DMS79 (cell line): ENCODE measurements at places on chromosomes 11 and 22.

- DNase-seq: no peak
Observed at GRCh38 chr11:95306801-95307200, 75.8 kb upstream of the SESN3 start.

DNA sequence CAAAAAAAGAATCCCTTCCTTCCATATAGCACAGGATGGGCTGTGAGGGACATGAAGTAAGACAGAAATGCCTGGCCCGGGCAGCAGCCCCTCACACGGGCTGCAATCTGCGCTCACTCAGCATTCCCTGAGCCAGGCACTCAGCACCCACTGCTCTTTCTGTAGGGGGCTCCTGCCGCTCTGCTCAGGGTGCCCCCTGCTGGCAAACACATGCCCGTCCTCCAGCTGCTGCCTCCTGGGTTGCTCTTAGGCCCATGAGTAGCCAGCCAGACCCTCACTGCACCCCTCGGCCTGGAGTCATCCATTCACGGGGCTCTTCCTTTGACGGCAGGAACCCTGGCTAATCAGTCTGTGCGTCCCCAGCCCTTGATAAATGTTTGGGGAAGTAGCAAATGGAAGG lies 6.9 kb downstream of the MCAT start:
- no peak for DNase-seq

GRCh38 chr11:27239305-27239942 lies 123.6 kb downstream of the CCDC34 start:
- no peak for DNase-seq

- no peak for DNase-seq
Observed at GRCh38 chr11:29916040-29916439, 100.8 kb downstream of the KCNA4 start.

DNA sequence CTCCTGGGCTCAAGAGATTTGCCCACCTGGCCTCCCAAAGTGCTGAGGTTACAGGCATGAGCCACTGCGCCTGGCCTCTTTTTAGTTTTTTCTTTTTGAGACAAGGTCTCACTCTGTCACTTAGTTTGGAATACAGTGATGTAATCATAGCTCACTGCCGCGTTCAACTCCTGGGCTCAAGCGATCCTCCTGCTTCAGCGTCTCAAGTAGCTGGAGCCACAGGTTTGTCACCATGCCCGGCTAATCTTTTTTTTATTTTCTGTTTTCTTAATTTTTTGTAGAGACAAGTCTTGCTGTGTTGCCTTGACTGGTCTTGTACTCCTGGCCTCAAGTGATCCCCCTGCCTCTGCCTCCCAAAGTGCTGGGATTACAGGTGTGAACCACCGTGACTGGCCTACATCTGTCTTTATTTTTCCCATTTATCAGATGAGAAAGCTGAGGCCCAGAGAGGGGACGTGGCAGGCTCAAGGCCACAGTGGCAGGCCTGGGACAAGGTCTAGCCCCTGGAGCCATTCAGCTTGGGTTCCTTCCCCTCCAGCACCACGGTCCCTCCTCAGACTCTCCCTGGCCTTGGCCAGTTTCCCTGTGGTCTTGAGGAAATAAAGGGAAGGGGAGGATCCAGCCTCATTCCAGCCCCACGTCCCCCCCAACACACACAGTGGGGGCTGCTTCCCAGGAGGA lies 2.8 kb upstream of the KDELR3 start:
- no peak for DNase-seq

GRCh38 chr22:29369460-29369859 lies 18.9 kb downstream of the AP1B1 start:
- no peak for DNase-seq

GRCh38 chr11:36013950-36014897 lies 70.4 kb downstream of the LDLRAD3 start:
- DNase-seq: no peak

DNA sequence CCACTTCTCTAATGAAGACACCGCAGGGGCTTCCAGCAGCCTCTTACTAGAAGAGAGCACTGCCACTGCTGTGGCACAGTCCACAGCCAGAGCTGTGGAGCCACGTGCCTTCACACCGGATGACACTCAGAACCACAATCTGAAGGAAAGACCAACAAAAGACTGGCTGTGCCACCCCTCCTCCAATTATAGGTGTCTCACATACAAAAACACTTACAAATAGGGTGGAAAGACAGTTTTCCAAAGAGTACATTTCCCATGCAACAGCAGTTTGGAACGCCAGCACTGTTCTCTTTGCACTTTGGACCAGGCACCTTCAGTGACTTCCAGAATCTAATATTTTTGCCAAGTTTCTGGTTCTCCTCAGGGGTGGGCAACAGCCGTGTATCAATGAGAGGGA lies 38.0 kb upstream of the SLC25A1 start:
- no peak for DNase-seq

DNA sequence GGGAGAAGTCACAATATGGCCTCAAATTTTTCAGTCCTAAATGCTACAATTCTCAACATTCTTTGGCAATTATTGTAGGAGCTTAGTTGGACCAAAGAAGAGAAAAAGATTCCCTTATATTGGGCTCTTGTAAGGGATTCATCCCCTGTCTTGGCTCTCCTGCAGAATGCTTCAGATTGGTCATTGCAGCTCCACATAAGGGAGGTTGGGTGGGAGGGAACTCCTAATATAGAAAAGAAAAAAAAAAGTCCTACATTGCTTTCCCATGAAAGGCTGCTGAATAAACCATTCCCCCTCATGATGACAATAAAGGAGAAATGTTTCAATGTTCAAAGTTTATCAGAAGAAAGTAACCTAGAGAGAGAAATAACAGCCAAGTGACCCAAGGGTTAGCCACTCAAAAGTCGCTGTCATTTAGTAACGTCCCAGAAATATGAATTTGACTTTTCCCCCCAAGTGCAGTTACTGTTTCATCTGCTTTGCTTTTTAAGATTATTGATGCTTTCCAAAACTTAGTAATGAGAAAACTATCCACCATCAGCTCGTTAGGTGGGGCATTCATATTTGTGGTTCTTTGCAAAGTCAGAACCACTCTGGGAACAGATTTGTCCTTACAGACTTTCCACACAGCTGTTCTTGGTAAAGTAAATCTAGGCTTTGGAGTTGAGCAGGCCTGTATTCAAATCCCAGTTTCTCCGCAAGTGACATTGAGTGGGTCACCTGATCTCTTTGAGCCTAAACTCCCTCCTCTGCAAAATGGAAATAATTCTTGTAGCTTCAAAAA lies 5.0 kb upstream of the SLC1A2 start:
- DNase-seq: no peak

- DNase-seq: no peak
Observed at GRCh38 chr22:35986088-35986487, 42.5 kb downstream of the RBFOX2 start.

DNA sequence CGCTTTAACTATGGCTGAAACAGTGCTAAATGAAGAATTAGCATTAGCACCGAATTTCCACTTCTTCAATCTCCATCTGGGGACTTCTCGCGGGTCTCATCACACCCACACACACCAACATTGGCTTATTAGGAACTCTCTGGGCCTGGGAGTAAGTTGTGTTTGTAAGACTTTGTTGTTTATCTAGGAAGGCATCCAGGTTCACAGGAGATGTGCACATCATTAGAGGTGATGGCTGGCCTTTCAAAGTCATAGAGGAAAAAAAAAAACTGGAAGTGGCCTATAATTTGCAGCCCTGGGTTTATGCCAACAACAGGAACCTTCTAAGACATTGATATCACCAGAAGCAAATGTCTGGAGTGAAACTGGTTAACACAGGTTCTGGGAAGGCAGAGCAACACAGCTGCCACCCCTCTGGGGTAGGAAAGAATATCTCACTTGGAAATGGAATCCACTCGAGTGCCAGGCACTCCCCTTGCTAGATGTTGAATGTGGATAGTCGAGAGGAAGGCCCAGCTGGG lies 84.5 kb downstream of the TRAF6 start:
- DNase-seq: peak; percentile 31

DNA sequence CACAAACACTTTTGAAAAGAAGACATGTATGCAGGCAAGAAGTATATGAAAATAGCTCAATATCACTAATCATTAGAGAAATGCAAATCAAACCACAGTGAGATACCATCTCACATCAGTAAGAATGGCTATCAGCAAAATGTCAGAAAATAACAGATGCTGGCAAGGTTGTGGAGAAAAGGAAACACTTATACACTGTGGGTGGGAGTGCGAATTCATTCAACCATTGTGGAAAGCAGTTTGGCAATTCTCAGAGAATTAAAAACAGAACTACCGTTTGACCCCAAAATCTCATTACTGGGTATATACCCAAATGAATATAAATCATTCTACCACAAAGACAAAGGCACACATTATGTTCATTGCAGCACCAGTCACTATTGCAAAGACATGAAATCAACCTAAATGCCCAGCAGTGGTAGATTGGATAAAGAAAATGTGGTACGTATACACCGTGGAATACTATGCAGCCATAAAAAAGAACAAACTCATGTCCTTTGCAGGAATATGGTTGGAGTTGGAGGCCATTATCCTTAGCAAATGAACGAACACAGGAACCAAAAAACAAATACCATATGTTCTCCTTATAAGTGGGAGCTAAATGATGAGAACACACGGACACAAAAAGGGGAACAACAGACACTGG lies 18.5 kb downstream of the MMP13 start:
- no peak for DNase-seq

DNA sequence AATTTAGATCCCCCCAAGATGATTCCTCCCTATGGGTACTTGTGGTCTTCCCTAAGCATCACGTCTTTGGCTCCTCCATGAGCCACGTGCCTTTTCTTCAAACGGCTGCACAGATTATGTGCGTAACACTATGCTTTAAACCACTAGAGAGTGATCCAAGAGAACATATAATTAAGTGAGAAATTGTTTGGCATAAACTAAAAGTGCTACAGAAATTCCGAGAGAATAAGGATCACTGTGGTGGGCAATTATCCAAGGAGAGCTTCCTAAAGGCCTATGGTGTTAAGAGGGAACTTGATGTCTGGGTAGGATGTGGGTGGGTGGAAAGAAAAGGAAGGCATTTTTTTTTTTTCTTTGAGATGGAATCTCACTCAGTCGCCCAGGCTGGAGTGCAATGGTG lies 110.9 kb downstream of the MAML2 start:
- no peak for DNase-seq

DNA sequence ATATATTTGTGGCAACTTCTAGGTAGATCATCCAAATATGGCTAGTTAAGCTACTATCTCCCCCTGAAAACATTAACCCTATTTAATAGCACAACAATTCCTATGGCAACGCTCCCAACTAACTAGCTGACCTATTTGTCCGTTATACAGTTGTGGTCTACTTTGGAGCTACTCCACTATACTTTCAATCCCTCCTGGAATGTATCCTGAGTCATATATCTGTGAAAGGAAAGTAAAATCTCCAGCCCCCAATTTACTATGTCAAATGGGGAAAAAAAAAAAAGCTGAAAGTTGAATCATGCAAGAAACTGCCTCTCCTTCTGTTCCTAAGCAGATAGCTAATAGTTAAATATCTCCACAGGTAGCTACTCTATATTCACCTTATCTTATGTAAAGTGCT lies 128.5 kb downstream of the CD44 start:
- DNase-seq: no peak

DNA sequence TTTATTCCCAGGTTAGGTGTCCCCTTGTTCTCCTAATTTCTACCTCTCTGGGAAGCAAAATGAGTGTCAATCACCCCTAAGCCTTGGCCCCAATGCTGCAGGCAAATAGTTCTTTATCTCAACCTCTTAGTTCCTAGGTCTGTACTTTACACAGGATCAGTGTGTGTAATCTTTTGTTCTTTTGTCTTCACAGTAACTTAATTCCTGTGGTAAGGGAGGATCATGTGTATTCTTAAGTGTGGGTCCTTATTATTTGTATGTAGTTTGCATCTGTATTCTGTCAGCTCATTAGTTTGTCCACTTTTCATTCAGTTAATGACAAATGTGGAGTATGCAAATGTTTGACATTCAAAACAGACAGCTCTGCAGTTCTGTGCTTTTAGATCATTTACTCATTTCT lies 166.7 kb downstream of the FAT3 start:
- no peak for DNase-seq

DNA sequence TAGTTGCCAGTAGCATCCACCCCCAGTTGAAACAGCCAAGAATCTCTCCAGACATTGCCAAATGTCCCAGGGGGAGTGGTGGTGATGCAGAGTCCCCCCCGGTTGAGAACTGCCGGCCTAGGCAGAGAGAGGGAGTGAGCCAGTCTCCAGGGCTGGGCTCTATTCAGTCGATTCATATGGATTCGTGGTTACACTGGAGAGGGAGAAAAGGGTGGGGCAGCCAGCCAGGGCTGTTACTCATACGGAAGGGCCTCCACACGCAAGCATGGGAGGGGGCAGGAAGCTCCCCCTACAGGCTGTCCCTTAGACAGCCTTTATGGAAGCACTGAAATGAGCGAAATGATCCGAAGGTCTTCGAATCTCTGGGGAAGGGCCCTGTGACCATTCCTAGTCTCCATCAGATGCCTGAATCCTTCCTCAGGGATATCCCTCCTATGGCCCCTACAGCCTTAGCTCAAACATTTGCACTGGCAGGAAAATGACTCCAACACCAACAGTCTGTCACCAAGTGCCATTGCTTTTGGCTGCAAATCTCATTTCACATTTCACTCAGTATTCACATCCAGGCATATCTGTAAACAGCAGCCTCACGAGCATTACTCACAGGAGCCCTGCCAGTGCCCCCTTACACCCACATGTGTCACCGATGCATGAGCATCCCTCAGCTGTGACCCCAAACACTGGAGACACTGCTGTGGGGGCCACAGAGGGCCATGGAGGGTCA lies 18.4 kb upstream of the TLCD5 start:
- DNase-seq: no peak

GRCh38 chr22:48045369-48045768 lies 1282.9 kb downstream of the TBC1D22A start:
- DNase-seq: no peak

GRCh38 chr11:30317030-30317429 lies 5.9 kb upstream of the ARL14EP start:
- DNase-seq: no peak

DNA sequence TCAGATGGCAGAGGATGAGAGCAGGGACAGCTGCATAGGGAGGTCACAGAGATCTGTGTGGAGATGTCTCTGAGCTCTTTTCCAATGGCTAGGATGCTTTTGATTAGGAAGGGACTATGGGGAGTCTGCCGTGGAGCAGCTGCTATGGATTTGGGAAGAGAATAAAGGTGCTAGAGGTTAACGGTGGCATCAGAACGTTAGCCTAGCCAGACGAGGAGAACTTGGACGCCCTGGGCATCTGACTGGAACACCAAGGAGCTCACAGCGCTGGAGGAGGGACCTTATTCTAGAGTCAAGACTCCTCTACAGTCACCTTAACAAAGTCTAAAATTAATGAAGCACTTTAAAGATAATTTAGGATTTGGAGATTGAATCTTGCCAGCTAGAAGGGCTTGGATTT lies 157.2 kb upstream of the B3GAT1 start:
- DNase-seq: no peak

GRCh38 chr11:126281245-126281644 lies 1.6 kb upstream of the TIRAP start:
- DNase-seq: peak; percentile 99

GRCh38 chr11:120384476-120384875 lies 48.3 kb downstream of the ARHGEF12 start:
- no peak for DNase-seq

DNA sequence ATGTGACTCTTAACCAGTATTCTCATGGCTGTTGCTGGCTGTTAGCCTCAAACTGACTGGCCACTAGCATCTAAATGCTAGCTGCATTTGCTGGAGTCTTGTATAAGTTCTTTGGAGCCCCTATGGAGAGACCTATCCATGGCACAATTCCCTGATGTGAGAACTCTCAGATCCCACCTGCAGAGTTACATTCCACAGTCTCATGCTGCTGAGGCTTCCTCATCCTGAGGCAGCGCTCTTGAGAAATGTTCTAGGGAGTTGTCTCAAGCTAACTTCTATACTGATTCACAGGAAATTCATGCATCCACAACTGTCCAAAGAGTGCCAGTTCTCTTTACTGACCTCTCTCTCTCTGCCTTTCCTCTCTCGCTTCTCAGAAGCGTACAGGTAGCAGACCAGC lies 218.0 kb upstream of the PITPNB start:
- DNase-seq: no peak
